Caki2 (cell line): ENCODE measurements at places on chromosomes 12 and 14. TPM values are rescaled to one million over a fixed set of nuclear protein-coding genes. Genes with fewer than 3 reads are reported as not detected.

DNA sequence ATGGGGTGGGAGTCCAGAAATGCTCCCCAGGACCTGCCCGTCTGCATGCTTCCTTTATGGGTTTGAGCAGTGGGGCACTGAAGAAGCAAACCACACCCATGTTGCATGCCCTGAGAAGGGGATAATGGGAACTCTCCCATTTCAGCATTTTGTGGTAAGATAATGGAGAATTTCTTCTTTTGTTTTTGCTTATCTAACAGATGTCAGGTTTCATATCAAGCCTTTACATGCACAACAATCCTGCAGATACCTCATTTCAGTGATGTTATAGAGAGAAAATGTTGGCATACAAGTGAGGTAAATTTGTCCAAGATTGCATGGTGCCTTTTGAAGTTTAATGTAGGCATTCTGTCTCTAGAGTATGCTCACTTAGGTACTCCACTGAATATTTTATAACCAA is 177.0 kb downstream of the ALX1 start:
- DNase-seq, result no peak

KRT86 gene
- total RNA-seq, result 8.7 and 14.5 TPM in 2 replicates

ENDOU gene
- not detected in 2 replicates for total RNA-seq

METAP2 gene
- 41.9 and 57.8 TPM in 2 replicates for total RNA-seq

EFS gene
- total RNA-seq, result not detected in 2 replicates
